ENCODE measurements at places on chromosomes 7 and 10. TPM values are rescaled to one million over a fixed set of nuclear protein-coding genes. Genes with fewer than 3 reads are reported as not detected.

The ZPBP gene
- total RNA-seq = not detected

The PSMA2 gene
- 92.8 TPM for total RNA-seq

The SLC13A4 gene
- not detected for total RNA-seq

The UCMA gene
- total RNA-seq = not detected

The NCF1 gene
- 6.0 TPM for total RNA-seq

The BAZ1B gene
- 36.8 TPM for total RNA-seq

The SFTPA1 gene
- 0.22 TPM for total RNA-seq

The SPOCK2 gene
- 9.6 TPM for total RNA-seq

The CFAP70 gene
- total RNA-seq = 1.5 TPM

The H2BK1 gene
- not detected for total RNA-seq

The ABHD11 gene
- 18.6 TPM for total RNA-seq

The MSANTD7 gene
- total RNA-seq = 4.4 TPM

The TEX47 gene
- total RNA-seq = not detected

Measured in Right ventricle myocardium superior (tissue), 1 donor.